ENCODE measurements at places on chromosomes 5 and 9. TPM values are rescaled to one million over a fixed set of nuclear protein-coding genes. Genes with fewer than 3 reads are reported as not detected.
A peak's percentile ranks its signal among the peaks of the same experiment; 100 is the strongest.

Gene GLIPR2
- total RNA-seq: 16.3 TPM

Gene TRIM14
- total RNA-seq: 66.9 TPM

Gene NMRK1
- 42.2 TPM for total RNA-seq

DNA sequence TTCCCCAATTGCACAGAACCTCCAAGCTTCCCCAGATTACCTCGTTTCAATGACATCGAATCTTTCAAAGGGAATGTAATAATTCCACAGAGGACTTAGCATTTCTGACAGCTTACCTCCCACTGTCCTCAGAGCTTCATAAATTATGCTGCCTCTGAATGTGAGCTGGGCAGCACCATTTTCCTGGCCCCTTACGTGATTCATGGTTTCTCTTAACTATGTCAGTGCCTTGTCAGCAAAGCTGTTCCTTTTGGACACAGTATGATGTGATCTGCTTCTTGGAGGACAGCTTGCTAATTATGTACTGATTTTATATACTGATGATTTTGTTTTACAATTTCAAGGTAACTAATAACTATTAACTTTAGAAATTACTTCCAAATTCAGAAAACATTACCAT lies 27.7 kb upstream of the SSBP2 start:
- no peak for DNase-seq

GRCh38 chr9:91934654-91935053 lies 15.4 kb downstream of the ROR2 start:
- DNase-seq: no peak

DNA sequence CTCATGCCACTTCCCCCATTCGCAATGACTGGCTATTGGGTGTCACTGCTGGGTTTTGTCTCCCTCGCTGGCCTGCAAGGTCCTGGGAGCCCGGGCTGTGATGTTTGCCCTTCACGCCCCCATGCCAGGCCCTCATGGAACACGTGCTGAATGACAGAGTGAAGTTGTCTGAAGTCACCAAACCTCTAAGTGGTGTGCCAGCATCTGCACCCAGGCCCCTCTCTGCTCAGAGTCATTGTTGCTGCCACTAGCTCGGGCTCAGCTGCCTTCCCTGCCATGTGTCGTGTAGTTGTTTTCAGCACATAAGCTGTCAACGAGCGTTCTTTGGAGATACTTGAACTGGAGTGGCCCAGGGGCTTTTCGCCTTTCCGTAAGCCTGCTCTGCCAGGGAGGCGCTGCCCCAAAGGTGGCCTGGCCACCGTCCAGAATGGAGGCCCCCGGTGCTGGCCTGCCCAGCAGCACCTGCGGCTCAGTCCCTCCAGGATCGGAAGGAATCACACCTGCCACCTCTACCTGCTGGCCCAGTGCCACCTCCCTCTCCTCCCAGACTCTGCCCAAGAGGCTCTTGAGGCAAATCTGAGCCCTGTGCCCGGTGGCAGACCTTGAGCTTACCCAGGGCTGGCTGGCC lies 250.1 kb downstream of the PBX3 start:
- no peak for DNase-seq

DNA sequence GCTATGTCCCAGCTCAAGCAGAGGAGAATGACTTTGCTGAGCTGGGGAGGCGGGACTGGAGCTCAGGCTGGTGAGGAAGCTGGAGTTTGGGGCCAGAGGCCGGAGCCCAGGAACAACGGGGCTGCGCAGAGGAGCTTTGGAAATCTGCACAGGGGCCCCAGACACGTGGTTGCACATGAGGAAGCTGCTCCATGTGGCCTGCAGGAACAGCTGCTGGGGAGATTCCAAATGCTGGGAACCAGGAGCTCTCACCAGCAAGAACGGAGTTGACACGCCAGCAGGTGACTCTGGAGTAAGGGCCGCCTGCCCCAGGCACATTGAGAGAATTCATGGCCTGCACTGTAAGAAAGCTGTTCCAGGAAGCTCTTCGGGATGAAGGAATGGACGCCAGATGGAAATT lies 91.0 kb downstream of the OLFM1 start:
- no peak for DNase-seq

DNA sequence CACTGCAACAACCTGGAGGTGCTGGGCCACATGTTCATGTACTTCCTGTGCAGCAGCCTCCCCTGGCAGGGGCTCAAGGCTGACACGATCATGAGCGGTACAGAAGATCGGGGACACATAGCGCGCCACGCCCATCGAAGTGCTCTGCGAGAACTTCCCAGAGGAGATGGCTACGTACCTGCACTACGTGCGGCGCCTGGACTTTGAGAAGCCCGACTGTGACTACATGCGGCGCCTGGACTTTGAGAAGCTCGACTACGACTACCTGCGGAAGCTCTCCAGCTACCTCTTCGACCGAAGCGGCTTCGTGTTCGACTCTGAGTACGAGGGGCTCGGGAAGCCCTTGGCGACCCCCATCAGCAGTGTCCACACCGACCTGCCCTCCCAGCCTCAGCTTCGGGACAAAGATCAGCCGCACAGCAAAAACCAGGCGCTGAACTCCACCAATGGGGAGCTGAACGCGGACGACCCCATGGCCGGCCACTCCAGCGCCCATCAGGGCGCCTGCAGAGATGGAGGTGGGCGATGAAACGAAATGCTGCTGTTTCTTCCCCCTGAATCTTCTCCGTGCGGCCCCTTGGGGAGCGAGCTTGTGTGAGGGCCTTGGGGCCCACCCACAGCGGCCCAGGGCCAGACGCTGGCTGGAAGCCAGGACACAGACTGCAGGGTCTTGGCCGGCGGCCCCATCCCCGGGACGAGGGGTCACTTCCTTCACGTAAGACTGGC lies 56.5 kb downstream of the JAK2 start:
- no peak for DNase-seq

GRCh38 chr5:162324328-162324727 lies 256.8 kb downstream of the GABRG2 start:
- DNase-seq: no peak

GRCh38 chr5:124576848-124577409 lies 169.5 kb downstream of the ZNF608 start:
- no peak for DNase-seq

GRCh38 chr5:127826011-127826410 lies 122.8 kb downstream of the CCDC192 start:
- DNase-seq: no peak

- peak; percentile 83 for DNase-seq
Observed at GRCh38 chr9:70480405-70480980, 66.0 kb upstream of the KLF9 start.

DNA sequence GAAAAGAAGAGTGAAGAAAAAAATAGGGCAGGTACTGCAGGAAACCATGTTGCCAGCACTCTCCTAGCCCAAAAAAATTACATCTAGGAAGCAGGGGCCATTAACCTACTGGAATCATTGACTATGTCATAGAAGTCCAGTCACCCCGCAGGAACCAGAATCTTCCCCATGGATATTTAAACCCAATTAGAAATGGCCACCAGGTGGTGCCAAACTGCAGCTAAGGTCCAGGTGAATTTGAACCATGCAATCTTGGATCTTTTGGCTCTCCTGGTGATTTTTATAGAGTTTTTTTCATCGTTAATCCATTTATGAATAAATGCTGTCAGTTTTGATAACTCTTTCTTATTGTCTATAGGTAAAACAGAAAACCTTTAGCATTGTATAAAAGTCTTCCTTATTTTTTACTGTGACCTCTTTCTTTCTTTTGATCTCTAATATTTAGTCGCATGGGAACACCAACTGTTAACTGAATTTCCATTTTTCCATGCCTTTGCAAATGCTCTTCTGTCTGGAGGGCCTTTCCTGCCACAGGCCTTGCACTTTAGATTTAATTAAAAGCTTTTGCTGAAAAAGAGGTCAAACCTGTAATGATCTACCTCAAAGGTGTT lies 147.5 kb upstream of the FGF10 start:
- no peak for DNase-seq

GRCh38 chr9:38213631-38214299 lies 144.7 kb upstream of the SHB start:
- DNase-seq: no peak

Measured in ureter (tissue), 1 donor.